C1 segment of cervical spinal cord (tissue), 14 donors: ENCODE measurements at places on chromosomes 12 and 14.
A peak's percentile ranks its signal among the peaks of the same experiment; 100 is the strongest.

- no peak for DNase-seq
These were observed 338 bp upstream of the SLC48A1 start for GRCh38 chr12:47772738-47773061.

GRCh38 chr12:100566887-100567637, 6.4 kb upstream of the GAS2L3 start:
- DNase-seq = peak; percentile 45

DNA sequence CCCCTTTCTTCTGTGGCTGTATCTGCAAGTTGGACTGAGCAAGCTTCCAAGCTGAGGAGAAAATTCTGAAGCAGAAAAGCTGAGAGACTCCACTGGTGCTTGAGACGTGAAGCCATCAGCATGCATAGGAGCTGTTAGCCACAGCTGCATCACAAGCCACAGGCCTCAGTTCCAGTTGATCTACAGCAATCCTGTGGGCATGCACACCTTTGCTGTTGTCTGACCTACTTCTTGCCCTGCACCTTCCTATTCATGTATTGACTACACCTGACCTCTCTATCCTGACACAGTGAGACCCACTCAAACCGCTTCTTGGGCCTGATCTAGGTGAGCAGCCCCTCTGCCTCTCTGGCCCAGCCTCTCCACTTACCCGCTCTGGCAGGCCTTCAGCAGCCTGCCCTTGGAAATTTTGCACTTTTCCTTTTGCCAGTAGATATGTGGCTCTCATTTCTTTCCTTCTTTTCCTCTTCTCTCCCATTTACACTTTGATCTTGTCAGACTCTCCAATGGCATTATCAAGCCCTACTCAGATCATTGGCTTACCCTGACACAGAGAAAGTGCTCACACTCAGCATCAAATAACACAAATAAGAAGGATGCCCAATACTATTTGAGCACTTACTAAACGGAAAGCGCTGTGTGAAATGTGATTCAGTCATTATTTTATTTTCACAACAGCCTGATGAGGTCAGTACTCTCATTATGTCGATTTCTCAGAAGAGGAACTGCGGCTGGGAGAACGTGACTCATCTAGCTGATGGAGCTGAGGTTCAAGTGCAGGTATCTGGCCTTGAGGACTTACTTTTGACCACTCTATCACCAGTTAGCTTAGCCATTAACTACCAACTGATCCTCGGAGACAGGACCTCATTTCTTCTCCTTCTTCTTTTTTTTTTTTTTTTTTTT, 21.9 kb upstream of the PTGR2 start:
- no peak for DNase-seq

- DNase-seq = no peak
These were observed 98.4 kb downstream of the GTF2A1 start for GRCh38 chr14:81122326-81122725.
